ENCODE measurements at places on chromosomes 13 and 19. TPM values are rescaled to one million over a fixed set of nuclear protein-coding genes. Genes with fewer than 3 reads are reported as not detected.

Gene SRRM5
- 0.37 TPM for total RNA-seq

DNA sequence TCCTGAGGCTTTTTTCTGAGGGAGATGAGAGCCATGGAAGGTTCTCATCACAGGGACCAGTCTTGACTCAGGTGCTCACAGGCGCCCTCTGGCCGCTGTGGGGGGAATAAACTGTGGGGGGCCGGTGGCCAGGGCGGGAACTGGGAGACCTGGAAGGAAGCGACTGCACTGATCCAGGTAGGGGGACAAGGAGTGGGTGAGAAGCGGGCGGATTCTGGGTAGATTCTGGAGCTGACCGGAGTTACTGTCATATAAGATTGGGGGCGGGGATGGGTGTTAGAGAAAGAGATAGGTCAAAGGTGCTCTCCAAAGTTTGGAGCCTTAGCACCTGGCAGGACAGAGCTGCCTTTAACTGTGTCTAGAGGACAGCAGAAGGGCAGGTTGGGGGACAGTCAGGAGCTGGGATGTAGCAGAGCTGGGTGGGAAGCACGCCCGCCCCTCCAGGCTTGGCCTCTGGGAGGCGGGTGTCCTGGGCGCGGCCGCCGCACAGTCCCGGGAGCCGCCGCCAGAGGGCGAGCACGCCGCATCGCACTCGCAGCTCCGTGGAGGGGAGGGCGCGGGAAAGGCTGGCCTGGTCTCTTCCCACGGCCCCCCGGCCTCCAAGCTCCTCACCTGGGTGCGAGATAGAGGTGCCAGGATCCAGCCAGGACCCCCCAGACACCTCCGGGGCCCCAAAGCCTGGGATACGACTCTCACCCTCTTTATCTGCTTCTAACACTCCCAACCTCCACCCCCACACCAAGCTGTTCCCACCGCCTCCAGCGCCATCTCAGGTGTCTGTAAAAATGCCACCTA lies 4.2 kb upstream of the DAND5 start:
- no peaks in the 10 kb centered on the region for H3K4me1 ChIP-seq
- DNase-seq: peak; percentile 97
- H3K36me3 ChIP-seq: no peaks in the 10 kb centered on the region

- H3K4me1 ChIP-seq: no peaks in the 10 kb centered on the region
- no peak for DNase-seq
- peak overlapping the region; percentile 35 for H3K4me3 ChIP-seq
- no peaks in the 10 kb centered on the region for H3K36me3 ChIP-seq
- H3K27me3 ChIP-seq: no peaks in the 10 kb centered on the region
- H3K27ac ChIP-seq: no peak overlapping the region
These were observed 265.2 kb upstream of the MAB21L1 start for GRCh38 chr13:35741657-35742056.

DNA sequence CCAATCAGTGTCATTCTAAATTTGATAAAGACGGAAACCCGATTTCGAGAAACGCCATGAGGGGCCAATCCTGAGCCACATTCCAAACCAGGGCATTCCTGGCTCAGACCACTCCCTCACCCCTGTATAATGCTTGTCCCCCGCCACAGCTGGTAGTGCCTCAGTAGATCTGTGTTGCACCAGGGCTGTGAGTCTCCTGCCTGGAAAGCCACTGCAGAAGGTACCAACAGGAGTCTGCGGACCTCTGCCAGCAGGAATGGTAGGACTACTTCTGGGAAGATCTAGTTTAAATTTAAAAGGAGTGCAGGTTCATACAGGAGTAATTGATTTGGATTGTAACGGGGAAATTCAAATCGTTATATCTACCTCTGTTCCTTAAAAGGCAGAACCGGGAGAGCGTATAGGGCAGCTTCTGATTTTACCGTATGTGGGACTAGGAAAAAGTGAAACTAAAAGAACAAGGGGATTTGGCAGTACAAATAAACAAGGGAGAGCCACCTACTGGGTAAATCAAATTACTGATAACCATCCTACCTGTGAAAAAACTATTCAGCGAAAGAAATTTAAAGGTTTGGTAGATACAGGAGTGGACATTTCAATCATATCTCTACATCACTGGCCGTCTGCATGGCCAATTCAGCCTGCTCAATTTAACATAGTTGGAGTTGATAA lies 20.8 kb upstream of the ZNF266 start:
- H3K4me3 ChIP-seq: no peak overlapping the region
- DNase-seq: no peak
- no peaks in the 10 kb centered on the region for H3K27me3 ChIP-seq
- H3K27ac ChIP-seq: no peak overlapping the region
- no peaks in the 10 kb centered on the region for H3K4me1 ChIP-seq

Data from endodermal cell (in vitro differentiated cells).